Cardiac muscle cell (in vitro differentiated cells and primary cell): ENCODE measurements at places on chromosomes 3 and 15. TPM values are rescaled to one million over a fixed set of nuclear protein-coding genes. Genes with fewer than 3 reads are reported as not detected.

The GREM1 gene
- total RNA-seq, result 0.09 and 0.39 TPM in 2 replicates

The UBR1 gene
- total RNA-seq, result 20.6 and 22.2 TPM in 2 replicates

The CLDN16 gene
- total RNA-seq, result 0.18 TPM in 1 of 2 replicates, not detected in the other

The GABRR3 gene
- total RNA-seq, result not detected in 2 replicates

The GOLGA6L4 gene
- total RNA-seq, result 0.63 and 2.4 TPM in 2 replicates

The RTP3 gene
- total RNA-seq, result not detected in 2 replicates

The CCR3 gene
- total RNA-seq, result not detected in 2 replicates

The TRPM1 gene
- not detected in 2 replicates for total RNA-seq

The HRH1 gene
- not detected in 2 replicates for total RNA-seq

The ZNF660 gene
- total RNA-seq, result 5.8 and 7.1 TPM in 2 replicates

The SLC25A26 gene
- 22.2 and 27.2 TPM in 2 replicates for total RNA-seq

GRCh38 chr3:192875971-192876565, 41.6 kb downstream of the MB21D2 start:
- no peaks in the 10 kb centered on the region for H3K27me3 ChIP-seq
- no peak overlapping the region for H3K27ac ChIP-seq
- H3K4me3 ChIP-seq, result no peak overlapping the region
- no peaks in the 10 kb centered on the region for H3K36me3 ChIP-seq
- H3K4me1 ChIP-seq, result no peaks in the 10 kb centered on the region
- no peak for DNase-seq

DNA sequence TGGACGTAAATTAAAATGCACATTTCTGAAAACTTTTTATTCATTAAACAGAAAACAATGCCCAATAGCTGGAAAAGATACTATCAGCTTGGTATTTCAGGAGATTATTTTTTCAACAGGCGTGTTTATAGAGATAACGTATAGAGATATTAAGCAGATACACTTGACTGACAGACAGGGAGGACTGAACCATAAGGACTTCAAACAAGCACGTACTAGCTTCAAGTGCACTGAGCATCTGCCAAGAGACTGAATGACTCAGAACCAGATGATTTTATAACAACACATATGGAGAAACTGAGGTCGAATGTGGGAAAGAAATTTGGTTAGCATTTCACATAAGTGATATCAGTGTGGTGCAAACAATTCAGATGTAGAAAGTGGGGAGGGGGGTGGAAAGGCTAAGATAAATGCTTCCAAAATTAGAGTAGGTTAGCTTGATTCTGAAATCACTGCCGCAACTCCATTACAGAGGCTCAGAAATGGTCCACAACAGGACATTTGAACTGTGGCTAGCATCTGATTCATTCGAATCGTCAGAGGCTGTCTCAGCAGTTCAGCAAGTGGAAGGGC, 103.5 kb downstream of the SEMA6D start:
- no peaks in the 10 kb centered on the region for H3K27me3 ChIP-seq
- H3K4me1 ChIP-seq, result peaks cover 38% of the 10 kb centered on the region
- H3K4me3 ChIP-seq, result no peak overlapping the region

DNA sequence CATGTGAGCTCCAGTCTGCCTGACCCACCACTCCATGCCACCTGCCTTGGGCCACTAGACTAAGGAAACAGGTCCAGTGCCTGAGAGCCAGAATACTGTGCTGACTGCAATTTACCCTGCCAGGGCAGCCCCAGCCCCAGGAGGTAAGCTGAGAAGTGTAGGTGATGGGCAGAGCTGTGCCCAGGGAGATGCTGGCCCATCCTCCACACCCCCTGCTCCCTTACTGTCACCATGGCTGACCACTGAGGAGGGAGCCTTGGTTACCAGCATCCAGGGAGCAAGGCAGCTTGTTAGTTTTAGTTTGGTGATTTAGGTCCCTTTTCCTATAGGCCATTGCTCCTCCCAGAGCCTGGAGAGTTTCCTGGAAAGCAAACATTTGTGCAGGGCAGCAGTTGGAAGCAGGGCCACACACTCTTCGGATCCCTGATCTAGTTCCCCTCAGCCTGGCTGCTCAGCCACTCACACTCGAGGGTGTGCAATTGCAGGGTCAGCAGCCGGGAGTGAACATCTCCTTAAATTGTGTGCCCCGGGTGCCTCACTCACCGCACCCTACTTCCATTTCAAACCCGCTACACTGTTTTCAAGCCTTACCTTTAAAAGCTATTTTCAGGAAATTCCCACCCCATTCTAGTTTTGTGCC, 2.0 kb downstream of the GALNT15 start:
- no peaks in the 10 kb centered on the region for H3K27me3 ChIP-seq
- H3K4me1 ChIP-seq, result peaks cover 4% of the 10 kb centered on the region
- no peak overlapping the region for H3K27ac ChIP-seq
- H3K36me3 ChIP-seq, result no peaks in the 10 kb centered on the region
- no peak overlapping the region for H3K4me3 ChIP-seq

GRCh38 chr3:120349855-120350125, 636 bp upstream of the LRRC58 start:
- H3K27me3 ChIP-seq, result no peaks in the 10 kb centered on the region
- peak overlapping the region; percentile 80 for H3K27ac ChIP-seq
- peak overlapping the region; percentile 71 for H3K4me3 ChIP-seq

GRCh38 chr15:57703387-57703786, 3.1 kb upstream of the POLR2M start:
- no peak overlapping the region for H3K4me3 ChIP-seq
- no peak overlapping the region for H3K27ac ChIP-seq

GRCh38 chr3:171822431-171823106, 12.3 kb upstream of the PLD1 start:
- DNase-seq, result no peak
- peaks cover 8% of the 10 kb centered on the region for H3K4me1 ChIP-seq
- no peaks in the 10 kb centered on the region for H3K36me3 ChIP-seq
- H3K27me3 ChIP-seq, result no peaks in the 10 kb centered on the region
- H3K27ac ChIP-seq, result no peak overlapping the region

DNA sequence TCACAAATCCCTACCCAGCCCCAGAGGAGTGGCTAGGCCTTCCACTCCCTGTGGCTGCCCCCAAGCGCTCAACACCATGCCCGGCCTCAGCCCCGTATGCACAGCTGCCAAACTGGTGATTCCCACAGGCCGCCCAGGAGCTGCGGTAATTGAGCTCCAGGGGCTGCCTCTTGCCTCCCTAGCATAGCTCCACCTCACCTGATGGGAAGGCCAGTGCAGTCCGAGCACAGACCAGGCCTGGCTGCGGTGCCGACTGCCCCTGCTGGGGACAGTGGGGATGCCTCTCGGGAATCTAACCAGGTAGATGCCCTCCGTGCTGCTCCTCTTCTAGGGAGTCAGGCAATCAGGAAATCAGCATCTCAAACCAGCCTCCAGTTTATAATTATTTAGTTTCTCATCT, 25.9 kb downstream of the SCN5A start:
- no peaks in the 10 kb centered on the region for H3K4me1 ChIP-seq
- no peak for DNase-seq
- no peak overlapping the region for H3K27ac ChIP-seq

GRCh38 chr3:94607778-94608177, 544.9 kb downstream of the NSUN3 start:
- H3K4me1 ChIP-seq, result no peaks in the 10 kb centered on the region
- H3K4me3 ChIP-seq, result no peak overlapping the region
- no peak overlapping the region for H3K27ac ChIP-seq
- H3K27me3 ChIP-seq, result no peaks in the 10 kb centered on the region
- DNase-seq, result no peak
- H3K36me3 ChIP-seq, result no peaks in the 10 kb centered on the region

DNA sequence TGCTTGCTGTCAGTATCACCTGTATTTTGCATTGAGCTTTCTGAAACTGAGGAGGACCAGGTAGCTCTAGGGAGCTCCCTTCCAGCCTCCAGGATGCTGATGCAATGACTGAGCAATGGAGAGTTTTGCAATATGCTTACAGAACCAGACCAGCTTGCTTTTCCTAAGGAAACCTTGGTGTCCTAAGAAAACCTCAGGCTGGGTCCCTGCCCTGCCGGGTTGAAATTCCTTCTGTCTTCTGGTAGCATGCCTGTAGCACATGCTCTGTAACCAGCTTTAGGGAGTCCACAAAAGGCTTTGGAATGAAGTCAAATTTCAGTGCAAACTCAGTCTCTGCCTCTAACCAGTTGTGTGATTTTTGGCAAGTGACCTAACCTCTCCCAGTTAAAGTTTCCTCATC, 65.8 kb upstream of the GSK3B start:
- no peaks in the 10 kb centered on the region for H3K36me3 ChIP-seq
- no peaks in the 10 kb centered on the region for H3K4me1 ChIP-seq
- DNase-seq, result peak; percentile 99
- H3K27ac ChIP-seq, result no peak overlapping the region

DNA sequence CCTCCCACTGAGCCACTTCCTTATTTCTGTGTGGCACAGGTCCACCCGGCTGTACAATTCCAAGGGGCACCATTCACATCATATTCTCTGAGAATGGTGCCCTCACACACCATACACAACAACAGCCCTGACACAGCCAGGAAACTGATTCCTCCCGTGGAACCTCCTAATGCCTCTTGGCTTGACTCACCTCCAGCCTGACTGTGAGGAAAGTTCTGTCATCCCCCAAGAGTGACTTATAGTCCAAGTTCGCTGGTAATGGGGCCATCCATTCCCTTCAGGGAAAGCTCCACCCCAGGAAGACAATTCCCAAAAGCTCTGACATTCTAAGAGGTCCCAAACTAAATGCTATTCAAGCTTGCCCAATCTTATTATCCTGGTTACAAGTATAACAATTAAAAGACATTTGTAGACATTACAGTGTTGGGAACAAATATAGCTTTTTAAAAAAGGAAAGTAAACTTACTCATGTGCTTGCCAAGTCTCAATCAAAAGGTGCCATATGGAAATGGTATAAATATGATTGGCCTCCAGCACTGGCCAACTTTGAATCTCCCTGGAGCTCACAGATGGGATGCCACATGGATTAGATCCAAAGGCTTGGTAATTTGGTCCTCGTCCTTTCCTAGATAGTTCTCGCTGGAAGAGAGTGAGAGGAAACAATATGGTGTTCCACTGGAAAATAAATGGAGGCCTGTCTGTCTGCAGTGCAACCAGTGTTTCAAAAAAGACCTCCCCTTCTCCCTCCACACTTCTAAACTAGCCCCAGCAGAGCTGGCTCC, 56.3 kb upstream of the PSMD6 start:
- no peaks in the 10 kb centered on the region for H3K4me1 ChIP-seq
- no peak for DNase-seq

DNA sequence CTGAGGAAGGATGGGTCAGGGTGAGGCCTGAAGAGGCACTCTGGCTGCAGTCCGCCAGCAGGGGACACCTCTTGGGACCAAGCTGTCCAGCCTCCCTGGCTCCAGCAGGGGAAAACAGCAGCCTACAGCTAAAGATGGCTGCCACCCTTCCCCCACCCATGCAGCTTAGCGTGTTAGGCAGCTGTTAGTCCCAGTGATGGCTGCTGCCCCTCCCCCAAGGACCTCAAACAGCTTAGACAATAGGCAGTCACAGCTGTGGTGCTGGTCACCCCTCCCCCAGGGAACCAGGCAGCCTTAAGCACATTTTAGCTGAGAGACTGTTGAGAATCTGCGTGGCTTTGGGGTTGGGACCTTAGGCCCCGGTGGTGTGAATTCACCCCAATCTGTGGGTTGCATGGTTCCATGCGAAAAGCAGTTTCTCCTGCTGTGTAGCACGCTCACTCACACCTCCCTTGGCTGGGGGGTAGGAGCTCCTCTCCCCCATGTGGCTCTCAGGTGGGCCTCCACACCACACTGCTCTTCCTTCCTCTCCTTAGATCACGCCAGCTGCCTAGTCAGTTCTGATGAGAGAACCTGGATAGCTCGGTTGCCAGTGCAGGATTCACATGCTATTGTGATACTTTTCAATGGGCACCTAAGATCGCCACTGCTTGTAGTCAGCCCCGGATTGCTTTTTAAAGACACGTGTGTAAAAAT, 140.5 kb upstream of the CADPS start:
- H3K27me3 ChIP-seq, result no peaks in the 10 kb centered on the region
- no peak overlapping the region for H3K4me3 ChIP-seq
- H3K4me1 ChIP-seq, result no peaks in the 10 kb centered on the region
- H3K27ac ChIP-seq, result no peak overlapping the region

GRCh38 chr3:175456466-175456865, 597.3 kb downstream of the NAALADL2 start:
- H3K4me3 ChIP-seq, result no peak overlapping the region
- no peak overlapping the region for H3K27ac ChIP-seq
- H3K36me3 ChIP-seq, result no peaks in the 10 kb centered on the region
- DNase-seq, result no peak
- H3K4me1 ChIP-seq, result no peaks in the 10 kb centered on the region

GRCh38 chr3:141341536-141341935, 26.8 kb upstream of the ZBTB38 start:
- no peak overlapping the region for H3K4me3 ChIP-seq
- no peak overlapping the region for H3K27ac ChIP-seq
- H3K4me1 ChIP-seq, result peaks cover 6% of the 10 kb centered on the region
- no peaks in the 10 kb centered on the region for H3K36me3 ChIP-seq

DNA sequence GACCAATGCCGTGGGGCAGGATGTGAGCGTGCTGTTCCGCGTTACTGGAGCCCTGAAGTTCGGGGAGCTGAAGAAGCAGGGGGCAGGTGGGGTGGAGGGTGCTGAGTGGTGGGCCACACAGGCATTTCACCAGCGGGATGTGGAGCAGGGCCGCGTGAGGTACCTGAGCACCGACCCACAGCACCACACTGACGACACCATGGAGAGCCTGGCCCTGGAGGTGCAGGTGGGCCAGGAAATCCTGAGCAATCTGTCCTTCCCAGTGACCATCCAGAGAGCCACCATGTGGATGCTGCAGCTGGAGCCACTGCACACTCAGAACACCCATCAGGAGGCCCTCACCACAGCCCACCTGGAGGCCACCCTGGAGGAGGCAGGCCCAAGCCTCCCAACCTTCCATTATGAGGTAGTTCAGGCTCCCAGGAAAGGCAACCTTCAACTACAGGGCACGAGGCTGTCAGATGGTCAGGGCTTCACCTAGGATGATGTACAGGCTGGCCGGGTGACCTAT, 179.6 kb downstream of the TBC1D2B start:
- H3K27me3 ChIP-seq, result no peaks in the 10 kb centered on the region
- H3K4me3 ChIP-seq, result no peak overlapping the region
- no peak overlapping the region for H3K27ac ChIP-seq

DNA sequence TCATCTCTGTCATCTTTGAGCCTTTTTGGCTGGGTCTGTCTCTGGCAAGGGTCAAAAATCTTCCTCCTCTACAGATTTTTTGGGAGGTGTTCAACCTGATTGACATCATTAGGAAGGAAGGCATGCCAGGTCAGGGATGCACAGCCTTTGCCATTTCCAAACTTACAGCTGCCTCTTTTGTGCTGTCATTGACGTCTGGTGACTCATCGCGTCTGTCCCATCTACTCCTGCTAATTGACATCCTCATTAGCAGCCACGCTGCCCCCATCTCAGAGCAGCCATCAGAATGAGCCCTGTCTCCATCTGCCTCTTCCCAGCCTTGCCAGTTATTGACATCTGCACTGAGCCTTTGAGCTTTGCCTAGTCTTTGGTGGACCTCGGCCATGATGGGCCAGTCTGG, 53.0 kb downstream of the PDIA5 start:
- H3K27ac ChIP-seq, result no peak overlapping the region
- no peak overlapping the region for H3K4me3 ChIP-seq
- H3K4me1 ChIP-seq, result peaks cover under 1% of the 10 kb centered on the region
- H3K36me3 ChIP-seq, result no peaks in the 10 kb centered on the region
